Skeletal muscle tissue (tissue), 5 donors: ENCODE measurements at places on chromosomes 12 and 14. TPM values are rescaled to one million over a fixed set of nuclear protein-coding genes. Genes with fewer than 3 reads are reported as not detected.

The PLEKHG7 gene
- 0.52 TPM for total RNA-seq

The BCL11B gene
- 1.0 TPM for total RNA-seq

The KRT73 gene
- total RNA-seq = under 0.01 TPM

The ACSS3 gene
- 14.6 TPM for total RNA-seq

The RPL6 gene
- 896 TPM for total RNA-seq

The IL26 gene
- not detected for total RNA-seq

The DLK1 gene
- total RNA-seq = 283 TPM

The ERGIC2 gene
- total RNA-seq = 19.8 TPM

The INHBC gene
- total RNA-seq = not detected

The SSTR1 gene
- under 0.01 TPM for total RNA-seq
